Stimulated activated CD8-positive, alpha-beta memory T cell treated with anti-CD3 and anti-CD28 coated beads, Interleukin-7, amount 100 ng/mL, for 4 hours (primary cell): ENCODE measurements at places on chromosomes 5 and 9.

- no peak for DNase-seq
Measured at GRCh38 chr5:149002761-149003689, 59.8 kb downstream of the SH3TC2 start.

GRCh38 chr5:179154346-179154990 lies 94.3 kb downstream of the ZNF354C start:
- no peak for DNase-seq

DNA sequence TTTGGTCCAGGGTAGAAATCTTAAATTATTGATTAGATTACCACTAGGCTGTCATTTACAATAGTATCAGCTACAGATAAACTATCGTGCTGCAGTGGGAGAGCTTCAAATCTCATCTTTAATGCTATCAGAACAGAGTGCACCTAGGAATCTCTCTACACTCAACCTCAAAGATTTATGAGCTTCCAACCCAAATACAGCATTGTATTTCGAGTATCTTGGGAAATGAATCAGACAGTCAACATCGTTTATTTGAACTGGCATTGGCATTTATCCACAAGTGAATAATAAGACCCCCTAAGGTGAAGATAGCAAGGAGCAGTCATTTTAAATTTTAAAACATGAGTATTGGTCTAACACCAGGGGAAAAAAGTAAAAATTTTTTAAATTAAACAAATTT lies 1203.2 kb downstream of the CDH12 start:
- DNase-seq: no peak

DNA sequence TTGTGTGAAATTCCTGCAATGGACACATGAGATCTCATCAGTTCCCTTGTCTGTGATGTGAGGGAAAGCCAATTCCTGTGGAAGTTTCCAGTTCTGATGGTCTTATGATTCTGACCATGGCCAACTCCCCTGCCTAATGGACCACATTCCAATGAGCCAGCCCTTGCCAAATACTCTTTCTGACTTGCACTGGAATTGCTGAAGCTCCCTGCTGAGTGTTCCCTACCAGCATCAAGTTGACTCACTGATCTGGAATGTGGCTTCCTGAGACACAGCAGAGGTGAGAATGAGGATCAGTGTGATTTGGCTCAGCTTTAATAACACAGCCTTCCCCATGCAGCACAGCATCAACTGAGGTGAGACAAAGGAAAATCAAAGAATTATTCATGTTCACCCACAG lies 427.8 kb downstream of the KDM4C start:
- DNase-seq: no peak

GRCh38 chr9:2332663-2333062 lies 288.9 kb upstream of the VLDLR start:
- no peak for DNase-seq

DNA sequence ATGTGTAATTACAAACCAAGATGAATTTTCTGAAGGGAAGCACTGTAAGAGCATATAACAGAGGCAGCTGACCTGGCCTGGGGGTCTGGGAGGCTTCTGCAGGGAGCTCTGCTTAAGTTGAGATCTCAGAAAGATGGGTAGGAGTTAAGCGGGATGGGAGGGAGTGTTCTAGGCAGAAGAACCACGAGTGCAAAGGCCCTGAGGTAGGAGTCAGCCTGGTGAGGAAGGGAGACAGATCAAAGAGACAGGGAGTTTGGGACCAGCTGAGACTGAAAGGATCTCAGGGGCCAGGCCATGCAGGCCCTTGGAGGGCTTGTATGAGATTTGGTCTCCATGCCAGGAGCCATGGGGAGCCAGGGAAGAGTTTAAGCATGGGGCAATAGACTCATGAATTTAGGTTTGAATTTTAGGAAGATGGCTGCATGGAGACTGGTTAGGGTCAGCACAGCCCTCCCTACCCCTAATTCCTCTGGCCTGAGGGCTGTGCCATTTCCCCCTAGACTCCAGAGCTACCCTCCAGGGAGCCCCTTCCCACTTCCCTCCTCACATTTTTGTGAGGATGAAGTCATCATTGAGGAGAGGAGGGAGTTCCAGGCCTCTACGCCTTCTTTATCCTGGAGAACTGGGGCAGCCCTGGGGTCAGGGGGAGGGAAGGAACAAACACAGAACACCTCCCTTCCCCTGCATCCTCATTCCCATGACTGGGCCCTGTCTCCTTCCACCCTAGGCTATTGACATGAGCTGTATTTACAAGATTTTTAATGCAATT lies 4.8 kb upstream of the ARAP3 start:
- no peak for DNase-seq

DNA sequence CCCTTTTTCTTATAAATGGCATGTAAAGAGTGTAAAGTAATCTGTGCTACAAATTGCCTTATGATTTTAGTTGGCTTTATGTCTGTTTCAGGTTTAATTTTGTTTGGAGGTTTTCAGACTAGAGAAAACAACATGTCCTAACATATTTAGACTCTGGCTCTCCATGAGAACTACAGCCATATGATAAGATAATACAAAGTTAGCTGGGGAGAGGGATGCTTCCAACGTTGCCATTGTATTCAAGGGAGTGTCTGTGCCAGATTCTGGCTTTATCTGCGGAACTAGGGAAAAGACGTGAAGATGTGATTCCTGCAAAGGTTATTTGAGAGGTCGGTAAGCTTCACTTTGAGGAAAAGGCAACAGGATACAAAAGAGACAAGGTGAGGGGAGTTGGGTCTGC lies 140.0 kb upstream of the OTULINL start:
- no peak for DNase-seq

DNA sequence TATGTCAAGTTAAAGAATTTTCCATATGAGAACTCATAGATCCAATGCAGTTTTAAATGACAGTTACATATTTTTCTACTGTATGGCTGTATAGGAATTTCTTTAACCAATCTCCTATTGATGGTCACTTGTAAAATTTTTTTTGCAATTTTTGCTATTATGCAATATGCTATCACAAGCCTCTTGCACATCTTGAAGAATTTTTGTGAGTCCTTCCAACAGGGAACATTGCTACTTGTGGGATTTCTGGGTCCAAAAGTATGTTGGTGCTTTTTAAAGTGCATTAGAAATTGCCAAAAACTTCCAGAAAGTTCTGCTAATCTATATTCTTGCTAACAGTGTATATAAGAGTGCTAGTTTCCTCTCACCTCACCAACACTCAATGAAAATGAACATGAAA lies 65.1 kb downstream of the NPR3 start:
- no peak for DNase-seq

DNA sequence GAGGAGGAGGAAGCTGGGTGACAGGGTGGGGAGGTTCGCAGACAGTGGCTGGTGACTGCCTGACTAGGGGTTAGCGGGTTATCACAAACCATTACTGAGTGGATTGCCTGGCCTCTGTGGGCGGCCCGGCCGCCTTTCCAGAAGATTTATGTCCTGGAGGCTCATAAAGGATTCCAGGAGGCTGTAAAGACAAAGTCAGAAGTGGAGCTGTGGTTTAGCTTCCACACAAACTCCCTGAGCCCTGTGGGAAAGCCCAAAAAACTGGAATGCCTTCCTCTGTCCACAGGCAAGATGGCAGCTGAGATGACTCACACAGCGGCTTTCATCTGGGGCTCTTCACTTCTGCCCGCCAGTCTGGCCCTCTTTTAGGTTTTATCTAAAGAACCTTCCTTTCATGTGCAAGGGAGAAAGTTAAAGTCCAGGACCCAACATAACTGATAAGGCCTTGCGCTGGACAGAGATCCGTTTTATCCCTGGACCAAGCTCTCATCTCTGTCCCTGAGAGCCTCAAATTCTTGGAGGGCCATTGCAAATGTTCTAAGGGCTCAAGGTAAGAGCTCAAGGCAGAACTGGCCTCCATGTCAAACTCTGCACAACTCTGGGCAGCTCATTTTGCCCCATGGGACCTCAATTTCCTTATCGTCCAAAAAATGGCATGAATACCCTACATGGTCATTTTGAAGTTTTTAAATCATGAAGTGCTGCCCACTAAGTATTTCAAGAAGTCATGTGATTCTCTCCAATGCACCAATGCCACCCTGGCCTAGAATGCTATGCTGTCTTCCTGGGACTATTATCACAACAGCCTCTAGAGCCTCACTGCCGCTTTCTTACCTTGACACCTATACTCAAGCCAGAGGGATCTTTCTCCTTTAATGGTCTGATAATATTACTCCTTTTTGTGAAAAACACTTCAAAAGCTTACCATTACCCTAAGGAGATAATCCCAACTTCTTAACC lies 249.4 kb upstream of the TRIM32 start:
- no peak for DNase-seq

GRCh38 chr5:172276214-172276613 lies 7.3 kb downstream of the UBTD2 start:
- no peak for DNase-seq
